ENCODE measurements at places on chromosomes 4 and X.

- peak; percentile 3 for DNase-seq
Observed at GRCh38 chrX:86047174-86047935, at the start of gene CHM. TSS of gene CHM (minus strand) at chrX:86047558. CDS start at chrX:86047532, 26 bp downstream.

GRCh38 chr4:173017802-173018201 lies 150.8 kb upstream of the GALNT7 start:
- no peak for DNase-seq

GRCh38 chr4:137572163-137572562 lies 39.9 kb upstream of the PCDH18 start:
- no peak for DNase-seq

GRCh38 chr4:68359508-68359907 lies 9.6 kb upstream of the YTHDC1 start:
- no peak for DNase-seq

DNA sequence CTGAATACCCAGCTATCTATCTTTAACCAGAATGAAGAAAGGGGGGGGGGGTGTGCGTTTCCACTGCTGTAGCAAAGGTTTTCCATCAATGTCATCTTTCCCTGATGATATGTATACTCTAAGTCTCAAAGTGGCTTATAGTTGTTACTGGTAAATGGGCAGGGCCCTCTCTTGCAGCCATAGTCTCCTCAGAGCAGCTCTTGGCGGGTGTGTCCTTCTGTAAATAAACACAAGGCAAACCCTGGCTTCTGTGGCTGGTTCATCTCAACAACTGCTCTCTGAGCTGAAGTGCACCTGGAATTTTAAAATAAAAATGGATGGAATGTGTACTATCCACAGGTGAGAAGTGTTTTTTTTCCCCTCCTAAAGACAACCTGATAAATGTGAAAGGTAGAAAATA lies 57.5 kb upstream of the SCML1 start:
- DNase-seq, result no peak

GRCh38 chr4:183858011-183858615 lies 47.0 kb upstream of the STOX2 start:
- DNase-seq, result no peak

GRCh38 chrX:1034717-1035116 lies 177.7 kb downstream of the CRLF2 start:
- DNase-seq, result no peak

DNA sequence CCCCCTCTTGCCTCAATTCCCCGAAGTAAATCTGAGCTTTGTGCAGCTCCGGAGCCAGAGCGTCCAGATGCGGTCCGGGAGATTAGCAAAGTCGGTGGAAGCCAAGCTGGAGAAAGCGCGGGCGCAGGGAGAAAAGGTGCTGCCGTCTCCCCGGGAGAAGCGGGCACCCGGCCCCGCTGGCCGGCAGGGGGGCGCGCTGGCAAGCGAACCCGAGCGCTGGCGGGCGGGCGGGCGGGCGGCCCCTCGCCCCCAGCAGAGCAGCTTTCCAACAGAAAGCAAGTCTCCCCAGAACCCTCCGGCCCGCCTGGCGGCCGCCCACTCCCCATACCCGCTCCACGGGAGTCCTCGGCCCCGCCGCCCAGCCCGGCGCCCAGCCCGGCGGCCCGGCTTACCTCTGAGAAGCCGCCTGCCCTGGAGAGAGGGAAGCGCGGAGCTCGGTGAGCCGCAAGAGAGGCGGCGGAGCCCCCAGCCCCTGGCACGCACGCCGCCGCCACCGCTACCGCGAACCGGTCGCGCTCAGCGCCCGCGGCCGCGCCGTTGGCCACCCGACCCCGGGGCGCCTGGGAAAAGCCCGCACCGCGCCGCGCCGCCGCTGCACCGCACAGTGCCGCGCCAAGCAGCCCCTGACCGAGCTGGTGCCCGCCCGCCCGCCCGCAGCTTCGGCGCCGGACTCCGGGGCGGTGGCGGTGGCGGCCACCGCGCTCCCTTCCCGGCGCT lies 529 bp upstream of the CITED1 start:
- no peak for DNase-seq

Data from stimulated activated CD8-positive, alpha-beta memory T cell treated with anti-CD3 and anti-CD28 coated beads, Interleukin-7, amount 100 ng/mL, for 1 hour (primary cell).